ENCODE measurements at places on chromosomes 11 and 22.

DNA sequence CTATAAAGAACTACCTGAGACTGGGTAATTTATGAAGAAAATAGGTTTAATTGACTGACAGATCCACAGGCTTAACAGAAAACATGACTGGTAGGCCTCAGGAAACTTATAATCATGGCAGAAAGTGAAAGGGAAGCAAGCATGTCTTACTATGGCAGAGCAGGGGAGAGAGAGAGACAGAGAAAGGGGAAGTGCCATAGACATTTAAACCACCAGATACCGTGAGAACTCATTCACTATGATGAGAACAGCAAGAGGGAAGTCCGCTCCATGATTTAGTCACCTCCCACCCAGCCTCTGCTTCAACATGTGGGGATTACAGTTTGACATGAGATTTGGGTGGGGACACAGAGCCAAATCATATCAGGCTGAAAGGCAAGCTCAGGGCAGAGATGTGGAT, 327.1 kb upstream of the DDI1 start:
- no peak for DNase-seq

- no peak for DNase-seq
Measured at GRCh38 chr11:10828402-10828801, 19.7 kb upstream of the EIF4G2 start.

DNA sequence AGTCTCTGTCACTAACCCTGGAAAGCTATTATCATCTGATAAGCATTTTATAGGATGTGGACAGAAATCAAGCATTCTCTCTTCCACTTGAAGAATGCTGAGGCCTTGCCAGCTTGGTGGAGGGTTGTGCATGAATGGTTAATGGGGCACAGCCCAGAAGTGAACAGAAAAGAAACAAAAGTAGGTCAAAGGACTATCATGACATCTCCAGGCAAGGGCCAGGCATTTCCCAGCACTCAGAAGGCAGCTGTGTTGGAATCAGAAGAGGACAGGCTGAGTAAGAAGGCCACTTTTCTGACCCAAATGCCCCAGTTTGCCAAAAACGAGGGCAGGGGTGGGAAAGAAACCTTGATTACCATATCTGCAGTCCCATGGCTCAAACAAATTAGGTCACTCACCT, 12.4 kb downstream of the TENM4 start:
- DNase-seq = no peak

GRCh38 chr11:128052912-128053641, 534.3 kb downstream of the ETS1 start:
- no peak for DNase-seq

DNA sequence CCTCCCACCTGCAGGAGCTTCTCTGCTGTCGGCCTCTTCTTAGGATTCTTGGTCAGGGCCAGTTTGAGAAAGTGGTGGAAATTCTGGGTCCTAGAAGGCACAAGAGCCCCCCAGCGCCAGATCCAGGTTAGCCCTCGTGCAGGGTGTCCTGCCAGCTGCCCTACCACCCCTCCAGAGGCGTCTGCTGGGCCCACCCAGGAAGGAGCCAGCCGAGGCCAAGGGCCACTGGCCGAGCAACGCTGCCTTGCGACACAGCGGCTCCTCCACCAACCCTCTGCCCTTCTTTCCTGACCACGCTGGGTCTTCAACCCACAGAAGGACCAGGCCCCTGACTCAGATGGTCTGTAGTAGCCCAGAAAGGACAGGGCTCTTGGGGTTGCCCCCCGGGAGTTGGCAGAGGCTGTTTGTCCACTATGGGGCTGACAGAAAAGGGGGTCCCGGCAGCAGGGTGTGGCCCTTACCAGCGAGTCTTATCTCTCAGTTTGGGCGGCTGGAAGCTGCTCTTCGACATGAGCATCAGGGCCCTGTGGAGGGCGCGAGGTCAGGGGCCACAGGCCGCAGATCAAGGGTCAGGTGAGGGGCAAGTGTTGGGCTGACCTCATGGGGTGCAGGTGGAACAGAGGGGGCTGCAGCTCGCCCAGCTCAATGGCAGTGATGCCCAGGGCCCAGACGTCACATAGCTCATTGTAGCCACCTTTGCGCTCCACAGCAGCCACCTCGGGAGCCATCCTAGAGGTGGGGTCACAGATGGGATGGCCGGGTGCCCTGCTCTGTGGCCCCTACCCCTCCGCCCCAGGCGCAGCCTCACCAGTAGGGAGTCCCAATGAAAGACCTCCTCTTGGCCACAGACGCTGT, 2.5 kb downstream of the MAP4K2 start:
- DNase-seq = no peak

- no peak for DNase-seq
Measured at GRCh38 chr11:33157103-33158027, 3.9 kb downstream of the CSTF3 start.

GRCh38 chr11:117172724-117173421, 5.7 kb upstream of the SIDT2 start:
- no peak for DNase-seq

DNA sequence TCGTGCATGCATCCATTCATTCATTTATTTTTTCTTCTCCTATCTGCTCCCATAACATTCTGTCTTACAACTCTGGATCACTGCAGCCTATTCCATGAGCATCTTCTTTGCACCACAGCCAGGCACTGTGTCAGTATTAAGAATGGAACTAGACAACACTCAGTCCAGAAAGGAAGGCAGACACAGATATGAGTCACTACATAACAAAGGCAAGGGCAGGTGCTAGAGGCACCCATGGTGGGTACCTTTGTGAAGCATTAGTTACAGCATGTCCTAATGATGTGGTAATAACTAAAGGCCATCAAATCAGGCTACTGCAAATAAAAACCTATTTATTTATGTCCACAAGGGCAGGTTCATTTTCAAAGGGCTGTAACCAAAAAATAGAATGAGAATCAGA, 28.1 kb downstream of the TENM4 start:
- no peak for DNase-seq

DNA sequence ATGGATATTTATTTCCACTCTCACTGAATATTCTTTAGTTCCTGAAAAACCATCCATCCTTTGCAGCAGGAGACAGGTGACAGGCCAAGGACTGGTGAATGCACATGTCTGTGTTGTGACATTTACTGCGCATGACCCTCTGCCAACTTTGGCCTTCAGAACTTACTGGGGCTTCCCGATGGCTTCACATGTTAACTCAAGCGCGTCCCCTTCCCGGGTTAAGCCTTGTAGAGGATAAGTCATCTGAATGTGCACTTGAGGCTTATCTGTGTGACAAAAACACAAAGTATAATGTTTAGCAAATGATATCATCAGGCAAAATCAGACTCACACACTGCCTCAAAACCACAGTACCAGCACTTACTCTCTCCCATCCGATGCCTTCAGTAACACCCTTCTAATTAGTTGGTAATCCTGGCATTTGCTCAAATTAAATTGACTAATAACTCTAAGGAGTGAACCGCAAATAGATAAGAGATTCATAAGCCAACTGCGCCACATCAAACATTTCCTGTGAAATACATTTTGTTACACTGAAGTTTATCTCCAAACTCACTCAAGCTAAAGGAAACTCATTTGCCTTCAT, 286.4 kb downstream of the CADM1 start:
- no peak for DNase-seq

GRCh38 chr11:57823859-57824258, 62.3 kb downstream of the CTNND1 start:
- DNase-seq = no peak

GRCh38 chr11:64290352-64291261, 495 bp upstream of the KCNK4 start:
- DNase-seq = no peak

GRCh38 chr11:34646431-34646830, 25.5 kb downstream of the EHF start:
- DNase-seq = no peak

GRCh38 chr11:9265211-9266131, at the start of gene DENND5A:
TSS of gene DENND5A (minus strand) at chr11:9265350. CDS start at chr11:9265069, 281 bp downstream.
- peak; percentile 73 for DNase-seq

GRCh38 chr22:49062155-49062801, 765.4 kb downstream of the BRD1 start:
- DNase-seq = no peak

- DNase-seq = no peak
Measured at GRCh38 chr22:30871391-30872284, 96.9 kb downstream of the MORC2 start.

GRCh38 chr11:122642472-122642922, 13.0 kb upstream of the UBASH3B start:
- DNase-seq = no peak

- DNase-seq = no peak
Measured at GRCh38 chr11:115887316-115887715, 383.1 kb upstream of the CADM1 start.

GRCh38 chr11:72160319-72160718, 24.8 kb downstream of the FOLR3 start:
- DNase-seq = no peak

DNA sequence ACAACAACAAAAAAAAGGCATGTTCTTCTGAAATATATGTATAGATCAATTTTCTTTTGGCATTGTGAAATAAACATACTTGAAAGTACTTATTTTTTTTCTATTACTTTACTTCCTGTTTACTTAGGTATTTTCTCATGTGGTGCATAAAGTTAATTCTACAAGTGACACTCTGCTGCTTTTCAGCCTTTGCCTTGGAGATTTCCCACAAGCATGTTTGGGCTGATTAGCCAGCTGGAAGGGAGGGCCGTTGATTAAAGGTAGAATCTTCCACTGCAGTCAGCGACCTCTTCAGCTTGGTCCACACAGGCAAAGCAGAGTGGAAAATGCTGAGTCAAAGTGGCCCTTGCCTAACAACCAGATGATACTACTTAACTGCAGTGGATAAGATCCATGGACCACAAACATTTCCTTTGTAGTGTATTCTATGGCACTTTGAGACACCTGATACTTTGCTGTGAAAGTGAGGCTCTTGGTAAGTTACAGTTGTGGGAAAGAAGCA, 176.0 kb downstream of the ARHGAP42 start:
- no peak for DNase-seq

DNA sequence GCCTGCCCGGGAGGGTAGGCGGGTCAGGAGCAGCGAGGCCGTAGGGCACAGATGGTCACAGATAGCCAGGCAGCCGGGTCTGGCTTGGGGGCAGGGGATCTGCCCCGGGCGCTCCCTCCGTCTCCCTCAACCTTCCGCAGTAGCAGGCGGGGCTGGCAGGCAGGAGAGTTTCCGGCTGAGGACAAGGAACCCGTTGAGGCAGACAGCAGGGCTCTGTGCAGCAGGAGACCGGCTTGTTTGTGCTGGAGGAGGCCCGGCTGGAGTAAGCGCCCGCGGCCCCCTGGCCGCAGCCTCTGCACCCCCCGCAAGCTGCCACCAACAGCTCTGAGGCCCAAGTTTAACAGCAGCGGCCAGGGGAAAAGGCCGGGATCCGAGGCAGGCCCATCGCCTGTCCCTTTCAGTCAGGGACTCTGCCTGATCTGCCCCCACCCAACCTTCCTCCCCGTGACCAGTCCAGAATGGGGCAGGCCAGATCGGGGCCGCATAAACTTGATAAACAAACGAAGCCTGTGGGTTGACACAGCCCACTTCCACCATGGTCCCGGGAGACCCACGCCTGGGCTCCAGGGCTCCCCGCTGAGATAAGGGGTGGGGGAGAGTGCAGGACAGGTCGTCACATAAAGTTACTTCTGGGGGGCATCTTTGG, 13.6 kb downstream of the SCARF2 start:
- no peak for DNase-seq

DNA sequence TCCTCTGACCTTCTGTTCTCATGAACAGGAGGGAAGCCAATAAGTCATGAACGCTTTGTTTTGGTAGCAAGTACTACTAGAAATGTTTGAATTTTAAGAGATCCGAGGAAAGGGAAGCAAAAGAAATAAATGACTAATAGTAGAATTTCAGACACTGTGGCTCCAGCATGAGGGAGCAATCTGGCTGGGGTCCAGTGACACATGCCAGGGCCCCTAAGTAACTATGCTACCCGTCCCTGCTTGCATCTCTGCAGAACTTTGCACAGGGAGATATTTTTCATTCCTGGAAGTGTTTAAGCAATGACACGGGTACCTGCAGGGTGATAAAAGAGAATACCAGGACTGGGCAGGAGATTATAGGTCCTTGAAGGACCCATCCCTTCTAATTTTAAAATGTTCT, 7.3 kb upstream of the ADAMTS8 start:
- no peak for DNase-seq

DNA sequence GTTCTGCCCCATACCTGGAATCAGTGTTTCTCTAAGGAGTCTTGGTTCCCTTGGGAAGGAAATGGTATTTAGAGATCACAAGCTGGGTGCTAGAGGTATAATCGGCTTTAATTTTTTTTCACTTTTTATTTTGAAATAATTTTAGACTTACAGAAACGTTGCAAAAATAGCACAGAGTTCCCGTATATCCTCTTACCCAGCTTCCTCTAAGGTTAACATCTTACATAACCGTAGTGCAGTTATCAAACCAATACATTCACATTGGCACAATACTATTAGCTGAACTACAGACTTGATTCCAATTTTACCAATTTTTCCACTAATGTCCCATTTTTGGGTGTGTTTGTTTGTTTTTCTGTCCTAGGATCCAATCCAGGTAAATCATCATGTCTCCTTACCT, 63.8 kb downstream of the RBX1 start:
- DNase-seq = no peak

DNA sequence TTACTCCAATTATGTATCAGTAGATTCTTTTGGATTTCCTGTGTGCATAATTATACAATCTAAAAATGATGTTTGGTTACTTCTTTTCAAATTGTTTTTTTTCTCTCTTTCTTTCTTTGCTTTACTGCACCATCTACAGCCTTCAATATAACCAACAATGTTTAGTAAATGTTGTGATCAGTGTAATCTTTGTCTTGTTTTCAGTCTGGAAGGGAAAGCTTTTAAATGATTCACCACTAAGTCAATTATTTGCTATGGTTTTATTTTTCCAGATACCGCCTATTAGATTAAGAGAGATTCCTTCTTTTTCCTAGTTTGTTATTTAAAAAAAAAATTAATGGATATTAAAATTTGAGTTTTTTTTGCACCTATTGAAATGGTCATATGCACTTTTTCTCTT, 29.8 kb upstream of the ABTB2 start:
- DNase-seq = no peak

GRCh38 chr11:105407101-105407500, 202.8 kb upstream of the GRIA4 start:
- DNase-seq = no peak

GRCh38 chr11:11243590-11244469, 109.2 kb downstream of the CSNK2A3 start:
- DNase-seq = peak; percentile 69

GRCh38 chr11:134038897-134039470, 29.9 kb upstream of the JAM3 start:
- no peak for DNase-seq

DNA sequence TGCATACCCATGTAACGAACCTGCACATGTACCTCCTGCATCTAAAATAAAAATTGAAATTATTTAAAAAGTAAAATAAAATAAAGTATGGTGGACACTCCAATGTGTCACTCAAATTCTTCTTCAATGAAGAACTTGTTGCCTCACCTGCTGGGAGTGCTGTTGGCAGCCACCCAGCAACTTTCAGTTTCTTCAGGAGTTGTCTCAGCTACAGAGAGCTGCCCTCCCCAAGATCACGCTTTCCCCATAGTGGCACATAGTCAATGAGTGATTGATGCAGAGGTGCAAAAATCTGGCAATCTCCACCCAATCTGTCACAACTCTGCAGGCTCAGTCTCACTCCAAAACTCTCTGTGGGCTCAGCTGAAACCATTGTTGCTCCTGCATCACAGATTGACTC, 92.3 kb upstream of the C11orf87 start:
- no peak for DNase-seq

Data from CD4-positive, alpha-beta T cell treated with Interleukin-1 beta for 1 hour (primary cell).